ENCODE measurements at places on chromosomes 3 and 15. TPM values are rescaled to one million over a fixed set of nuclear protein-coding genes. Genes with fewer than 3 reads are reported as not detected.

DNA sequence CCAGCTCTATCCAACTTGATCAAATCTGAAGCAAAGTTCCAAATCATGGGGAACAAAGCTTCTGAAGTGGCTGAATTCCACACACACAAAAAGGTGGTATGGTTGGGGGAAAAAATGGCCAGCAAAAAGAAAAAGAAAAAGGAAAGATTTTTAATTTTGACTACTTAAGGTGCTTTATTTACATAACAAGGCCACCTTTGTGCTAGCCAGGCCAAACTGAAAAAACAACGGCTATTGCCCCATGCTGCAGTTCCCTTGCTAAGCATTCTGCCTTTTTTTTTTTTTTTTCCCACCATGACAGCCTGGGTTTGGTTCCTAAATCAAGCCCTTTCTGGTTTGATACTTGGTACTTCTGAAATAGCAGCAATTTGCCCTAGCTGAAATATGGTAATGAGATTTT is 66.5 kb upstream of the DAZL start:
- no peak for DNase-seq
- no peaks in the 10 kb centered on the region for H3K4me1 ChIP-seq
- H3K27me3 ChIP-seq, result no peaks in the 10 kb centered on the region
- no peak overlapping the region for H3K27ac ChIP-seq
- no peaks in the 10 kb centered on the region for H3K36me3 ChIP-seq
- H3K4me3 ChIP-seq, result no peak overlapping the region

GRCh38 chr15:93080451-93080850 is 8.6 kb downstream of the RGMA start:
- DNase-seq, result no peak
- H3K4me1 ChIP-seq, result no peaks in the 10 kb centered on the region
- no peaks in the 10 kb centered on the region for H3K36me3 ChIP-seq
- no peak overlapping the region for H3K27ac ChIP-seq

GRCh38 chr15:90286678-90287077 is 21.2 kb downstream of the NGRN start:
- no peaks in the 10 kb centered on the region for H3K4me1 ChIP-seq
- no peak overlapping the region for H3K4me3 ChIP-seq

DNA sequence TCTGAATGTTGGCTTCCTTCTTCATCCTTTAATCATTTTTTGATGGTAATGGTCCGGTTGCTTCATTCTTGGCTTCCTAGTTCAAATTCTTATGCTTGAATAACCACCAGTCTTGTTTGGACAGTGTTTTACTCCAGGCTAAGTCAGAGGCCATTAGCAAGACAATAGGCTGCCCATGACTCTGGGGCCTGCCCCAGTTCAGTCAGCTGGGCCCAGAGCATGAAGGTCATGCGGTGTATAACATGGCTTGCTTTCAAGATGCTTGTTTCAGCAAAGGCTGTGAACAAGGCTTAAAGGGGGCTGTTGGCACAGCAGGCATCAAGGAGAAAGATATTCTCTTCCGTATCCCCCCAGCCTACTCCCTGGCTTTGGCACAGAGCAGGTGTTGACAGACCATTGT is 13.7 kb downstream of the TM4SF18 start:
- no peaks in the 10 kb centered on the region for H3K27me3 ChIP-seq
- no peaks in the 10 kb centered on the region for H3K4me1 ChIP-seq
- H3K36me3 ChIP-seq, result no peaks in the 10 kb centered on the region
- H3K27ac ChIP-seq, result no peak overlapping the region
- DNase-seq, result no peak

GRCh38 chr3:24490151-24490550 is 4.5 kb downstream of the THRB start:
- peak; percentile 62 for DNase-seq
- H3K4me1 ChIP-seq, result peaks cover 15% of the 10 kb centered on the region
- H3K27ac ChIP-seq, result no peak overlapping the region
- H3K36me3 ChIP-seq, result no peaks in the 10 kb centered on the region
- H3K4me3 ChIP-seq, result no peak overlapping the region

The QTRT2 gene
- 25.5 TPM for total RNA-seq

DNA sequence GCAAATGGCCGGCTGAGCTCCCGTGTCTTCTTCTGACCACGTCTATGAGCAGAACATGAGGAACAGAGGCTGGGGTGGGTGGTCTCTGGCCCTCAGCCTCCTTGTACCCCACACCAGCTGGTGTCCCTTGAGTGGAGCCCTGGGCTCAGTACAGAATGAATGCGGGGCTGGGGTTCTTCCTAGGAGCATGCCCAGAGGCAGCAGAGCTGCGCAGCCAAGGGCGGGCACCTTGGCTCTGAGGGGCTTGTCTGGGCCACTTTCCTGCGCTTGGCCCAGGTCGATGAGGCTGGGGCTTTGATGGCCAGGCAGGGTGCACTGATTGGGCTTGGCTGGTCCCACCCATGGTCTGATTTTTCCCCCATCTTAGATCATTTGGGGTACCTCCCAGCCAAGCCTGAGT is 6.4 kb downstream of the SCN5A start:
- H3K4me1 ChIP-seq, result no peaks in the 10 kb centered on the region
- no peak for DNase-seq
- H3K4me3 ChIP-seq, result no peak overlapping the region
- no peaks in the 10 kb centered on the region for H3K36me3 ChIP-seq
- H3K27me3 ChIP-seq, result peaks cover 4% of the 10 kb centered on the region

DNA sequence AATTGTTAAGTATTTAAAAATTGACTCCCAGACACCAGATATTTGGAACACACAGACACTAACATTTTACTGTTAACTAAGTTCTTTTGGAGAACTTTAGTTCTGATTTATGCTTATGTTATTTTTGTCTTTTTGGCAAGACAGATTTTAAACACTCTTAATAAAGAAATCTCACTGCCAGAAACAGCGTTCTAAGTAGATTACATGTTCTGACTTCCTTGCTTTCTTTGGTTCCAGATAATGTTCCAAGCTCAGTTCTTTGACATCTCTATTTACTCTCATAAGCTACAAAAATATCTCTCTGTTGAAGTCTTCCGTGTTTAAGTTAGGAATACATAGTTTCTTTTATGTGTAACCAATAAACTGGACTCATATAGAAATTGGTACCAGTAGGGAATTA is 1699.6 kb downstream of the OTOL1 start:
- H3K4me1 ChIP-seq, result no peaks in the 10 kb centered on the region
- H3K27ac ChIP-seq, result no peak overlapping the region
- no peaks in the 10 kb centered on the region for H3K36me3 ChIP-seq

DNA sequence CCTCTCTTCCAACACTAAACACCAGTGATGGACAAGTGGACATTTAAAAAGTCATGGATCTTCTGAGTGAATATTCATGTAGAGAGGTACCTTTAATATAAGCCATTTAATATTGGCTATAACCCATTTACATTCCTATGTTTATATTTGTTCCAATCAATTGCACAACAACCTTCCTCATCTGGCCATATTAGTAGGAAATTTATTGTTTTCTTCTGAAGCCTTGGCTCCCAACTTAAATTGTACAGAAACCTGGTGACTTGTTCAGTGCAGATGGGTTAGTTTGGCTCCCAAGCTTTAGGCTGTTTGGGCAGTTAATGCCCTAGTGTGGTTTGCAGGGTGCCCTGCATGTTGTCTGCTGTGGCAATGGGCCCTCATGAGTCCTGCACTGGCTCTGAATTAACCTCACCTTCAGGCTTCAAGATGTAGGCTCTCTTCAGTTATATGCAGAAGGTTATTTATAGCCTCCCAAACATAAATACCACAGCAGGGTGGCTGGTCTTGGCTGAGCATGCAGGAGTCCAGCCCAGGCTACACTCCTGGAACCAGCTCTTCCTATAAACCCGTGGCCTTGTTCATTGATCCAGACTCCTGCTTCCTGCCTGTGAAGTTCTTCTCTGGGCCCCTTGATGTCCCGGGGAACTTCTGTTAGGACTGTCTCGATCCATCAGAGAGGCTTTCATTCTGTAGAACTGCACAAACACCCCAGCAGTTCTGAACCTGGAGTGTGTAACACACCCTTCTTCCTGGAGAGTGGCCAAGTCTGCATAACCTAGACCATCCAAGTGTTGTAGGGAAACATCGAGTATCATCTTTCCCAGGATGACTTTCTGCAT is 57.0 kb downstream of the DUT start:
- H3K4me1 ChIP-seq, result peaks cover 5% of the 10 kb centered on the region
- DNase-seq, result no peak
- no peaks in the 10 kb centered on the region for H3K36me3 ChIP-seq
- no peak overlapping the region for H3K27ac ChIP-seq

The A4GNT gene
- total RNA-seq, result 0.25 TPM

Measured in lung (tissue), 17 donors.